Fibroblast of skin of back (primary cell): ENCODE measurements at places on chromosomes 1 and 21.
A peak's percentile ranks its signal among the peaks of the same experiment; 100 is the strongest.

- DNase-seq = no peak
Observed at GRCh38 chr1:222583079-222583478, 6.7 kb downstream of the TAF1A start.

- no peak for DNase-seq
Observed at GRCh38 chr21:44739316-44739715, 27.9 kb upstream of the TSPEAR start.

DNA sequence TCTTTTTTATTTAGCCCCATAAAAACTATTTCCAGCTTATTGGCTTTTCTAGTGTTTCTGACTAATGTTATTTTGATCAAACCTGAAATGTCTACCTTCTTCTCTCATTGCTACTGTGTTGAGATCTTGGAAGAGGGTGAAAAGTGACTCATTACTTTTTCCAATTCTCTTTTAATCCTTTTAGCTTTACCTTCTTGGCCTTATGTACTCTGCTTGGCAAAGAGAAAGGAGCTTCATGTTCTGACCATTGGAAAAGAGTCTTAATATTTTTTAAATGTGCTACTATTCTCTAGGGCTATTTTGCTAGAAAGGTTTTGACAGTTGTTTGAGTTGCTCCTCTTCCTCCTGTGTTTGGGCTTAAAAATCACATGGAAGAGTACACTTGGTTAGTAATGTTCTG, 97.8 kb upstream of the CHODL start:
- DNase-seq = no peak

DNA sequence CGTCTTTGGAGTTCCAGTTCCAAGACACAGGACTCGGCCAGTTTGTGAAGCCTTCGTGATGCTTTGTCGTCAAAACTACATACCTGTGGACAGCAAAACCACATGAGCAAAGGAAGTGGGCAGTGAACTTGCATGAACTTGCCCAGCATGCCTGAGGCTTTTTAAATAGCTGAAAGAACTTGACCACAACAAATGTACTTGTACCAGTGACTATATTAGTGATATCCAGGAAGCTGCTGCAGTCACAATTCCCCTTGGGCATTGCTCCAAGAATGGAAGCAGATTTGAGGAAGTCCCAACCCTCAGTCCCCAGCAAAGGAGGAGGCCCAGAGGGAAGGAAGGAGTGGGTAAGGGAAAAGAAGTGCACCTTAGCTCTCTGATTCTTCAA, 2.6 kb downstream of the FUCA1 start:
- peak; percentile 5 for DNase-seq

- peak; percentile 21 for DNase-seq
Observed at GRCh38 chr1:162302306-162303003, 74.2 kb downstream of the SPATA46 start.

- DNase-seq = no peak
Observed at GRCh38 chr1:239719642-239720258, 333.4 kb downstream of the CHRM3 start.
